ENCODE measurements at places on chromosomes 2 and 18.

- no peak for DNase-seq
These were observed 32.0 kb downstream of the TCF7L1 start for GRCh38 chr2:85165088-85165690.

DNA sequence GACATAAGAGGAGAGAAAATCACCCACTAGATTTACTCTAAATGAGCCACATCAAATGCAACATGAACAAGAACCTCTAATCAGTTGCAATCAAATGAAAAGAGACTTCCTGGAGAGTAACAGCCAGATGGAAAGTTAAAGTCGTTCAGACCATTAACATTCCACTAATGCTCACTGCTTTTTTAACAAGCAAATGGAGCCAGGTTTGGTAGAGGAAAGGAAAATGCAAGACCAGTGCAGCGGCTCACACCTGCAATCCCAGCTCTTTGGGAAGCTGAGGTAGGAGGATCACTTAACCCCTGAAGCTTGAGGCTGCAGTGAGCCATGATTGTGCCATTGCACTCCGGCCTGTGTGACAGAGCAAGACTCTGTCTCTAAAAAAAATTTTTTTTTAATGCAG, 48.5 kb downstream of the CACNB4 start:
- DNase-seq: no peak

DNA sequence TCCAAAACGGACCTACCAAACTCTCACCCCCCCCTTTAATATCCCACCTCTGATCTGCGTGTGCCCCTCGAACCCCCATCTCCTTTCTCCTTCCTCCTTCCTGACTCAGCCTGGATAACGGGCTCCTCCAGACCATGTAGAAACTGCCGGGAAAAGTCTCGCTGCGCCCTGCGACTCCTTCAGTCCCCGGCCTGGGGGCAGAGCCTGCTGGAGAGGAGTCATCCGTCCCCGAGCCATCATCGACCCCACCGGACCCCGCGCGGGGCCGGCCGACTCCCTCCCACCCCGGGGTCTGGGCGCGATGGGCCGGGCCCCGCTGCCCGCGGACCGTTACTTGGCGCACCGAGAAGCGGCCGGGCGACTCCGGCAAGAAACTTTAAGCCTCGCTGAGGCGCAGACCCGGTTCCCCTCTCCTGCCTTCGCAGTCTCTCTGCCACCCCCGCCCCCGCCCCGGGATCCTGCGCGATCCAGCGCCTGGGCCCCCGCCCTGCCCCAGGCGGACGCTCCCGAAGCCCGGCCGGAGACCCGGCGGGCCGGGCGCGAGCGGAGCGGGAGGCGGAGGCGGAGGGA, 3.4 kb downstream of the ZEB2 start:
- DNase-seq: no peak

GRCh38 chr2:148764815-148765214, 110.2 kb upstream of the KIF5C start:
- no peak for DNase-seq

DNA sequence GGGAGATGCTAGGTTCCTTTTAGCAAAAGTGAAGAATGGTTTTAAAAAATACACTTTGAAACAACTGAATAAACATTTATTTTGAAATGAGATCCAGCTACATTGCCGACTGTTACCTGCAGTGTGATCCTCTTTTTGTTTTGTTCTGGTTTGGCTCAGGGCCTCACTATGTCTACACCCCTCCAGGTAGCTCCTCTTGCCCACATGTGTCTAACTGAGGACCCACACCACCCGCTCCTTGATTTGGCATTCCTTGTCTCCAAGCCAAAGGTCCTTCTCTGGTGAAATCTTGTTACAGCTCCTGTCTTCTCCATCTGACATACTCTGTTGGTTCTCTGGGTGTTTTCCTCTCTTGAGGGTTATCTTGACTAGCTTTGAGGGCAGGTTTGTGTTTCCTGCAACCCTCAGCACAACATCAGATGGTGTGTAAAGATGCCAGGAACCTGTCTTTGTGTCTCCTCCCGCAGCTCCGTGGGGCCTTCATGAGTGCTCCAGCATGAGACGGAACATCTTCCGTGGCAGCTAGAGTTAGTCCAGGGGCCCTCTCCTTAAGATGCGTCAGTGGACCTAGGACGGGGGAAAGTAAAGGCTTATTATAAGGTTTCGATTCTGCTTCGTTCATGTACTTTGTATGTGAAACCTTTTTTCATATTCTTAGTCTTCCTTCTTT, 32.1 kb downstream of the MAP4K4 start:
- no peak for DNase-seq

DNA sequence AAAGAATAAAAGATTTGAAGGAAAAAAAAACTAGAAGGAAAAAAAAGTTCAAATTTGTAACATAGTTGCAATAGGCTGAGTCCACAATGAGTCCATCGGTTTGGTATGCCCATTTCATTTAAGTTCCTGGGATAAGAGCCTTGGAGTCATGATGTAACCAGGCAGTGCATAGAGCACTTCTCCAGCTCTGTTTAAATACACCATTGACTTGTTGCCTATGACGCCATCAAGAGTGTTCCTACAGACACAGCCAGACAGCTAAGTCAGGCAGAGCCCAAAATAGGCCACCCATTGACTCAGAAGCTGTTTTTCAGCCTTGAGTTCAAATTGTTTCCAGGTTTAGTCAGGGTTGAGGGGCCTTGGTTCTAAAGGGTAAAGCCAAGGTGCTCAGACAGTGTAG, 44.9 kb downstream of the SOCS6 start:
- DNase-seq: no peak

- DNase-seq: no peak
These were observed 17.7 kb downstream of the MAP2 start for GRCh38 chr2:209441541-209441940.

DNA sequence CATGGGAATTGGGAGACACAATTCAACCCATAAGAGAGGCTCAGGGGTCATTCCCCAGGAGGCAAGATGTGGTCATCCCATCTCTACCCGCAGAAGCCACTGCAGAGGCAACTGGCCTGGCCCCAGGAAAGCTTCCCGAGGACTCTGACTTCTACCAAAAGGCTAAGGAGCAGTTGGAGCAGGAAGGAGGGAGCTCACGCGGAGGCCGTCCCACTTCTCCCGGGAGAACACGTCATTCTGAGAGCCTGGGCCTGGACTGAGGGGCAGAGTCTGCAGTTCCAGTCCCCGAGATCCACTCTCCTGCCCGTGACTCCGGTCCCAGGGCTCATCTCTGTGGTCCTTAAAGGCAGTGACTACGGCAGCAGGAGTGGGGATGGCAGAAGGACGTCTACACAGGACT, 69.0 kb upstream of the TAF1B start:
- no peak for DNase-seq

- DNase-seq: no peak
These were observed 187.5 kb upstream of the MC4R start for GRCh38 chr18:60560071-60560470.

DNA sequence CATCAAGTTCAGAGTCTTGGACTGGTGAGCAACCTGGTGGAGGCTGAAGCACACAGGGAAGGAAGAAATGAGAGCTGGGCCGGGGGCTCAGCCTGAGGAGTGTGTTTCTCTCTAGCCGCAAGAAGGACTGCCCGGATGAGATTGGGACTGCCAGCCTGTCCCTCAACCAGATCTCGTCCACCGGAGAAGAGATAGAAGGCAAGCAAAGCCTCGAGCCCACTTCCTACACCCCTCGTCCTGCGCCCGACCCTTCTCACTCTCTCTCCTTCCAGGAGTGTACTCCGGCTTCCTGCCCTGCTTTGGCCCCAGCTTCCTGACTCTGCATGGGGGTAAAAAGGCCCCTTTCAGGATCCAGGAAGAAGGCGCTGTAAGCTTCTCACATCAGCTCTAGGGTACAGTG, 26.2 kb downstream of the FER1L5 start:
- no peak for DNase-seq

- DNase-seq: no peak
These were observed 227.5 kb downstream of the MTX2 start for GRCh38 chr2:176496761-176497160.

DNA sequence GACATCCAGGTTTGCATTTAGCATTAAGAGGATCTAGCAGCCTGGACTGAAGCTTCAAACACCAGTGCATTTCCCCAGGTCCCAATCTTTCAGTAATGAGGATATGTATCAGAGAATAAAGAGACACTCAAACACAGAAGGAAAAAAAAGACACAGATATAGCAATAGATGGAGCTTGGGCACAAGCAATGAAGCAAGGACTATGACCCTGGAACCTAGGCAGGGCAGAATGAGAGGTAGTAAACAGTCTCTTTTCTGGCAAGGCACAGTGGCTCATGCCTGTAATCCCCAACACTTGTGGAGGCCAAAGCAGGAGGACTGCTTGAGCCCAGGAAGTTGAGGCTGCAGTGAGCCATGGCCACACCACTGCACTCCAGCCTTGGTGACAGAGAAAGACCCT, 80.7 kb upstream of the HNRNPA3 start:
- no peak for DNase-seq

DNA sequence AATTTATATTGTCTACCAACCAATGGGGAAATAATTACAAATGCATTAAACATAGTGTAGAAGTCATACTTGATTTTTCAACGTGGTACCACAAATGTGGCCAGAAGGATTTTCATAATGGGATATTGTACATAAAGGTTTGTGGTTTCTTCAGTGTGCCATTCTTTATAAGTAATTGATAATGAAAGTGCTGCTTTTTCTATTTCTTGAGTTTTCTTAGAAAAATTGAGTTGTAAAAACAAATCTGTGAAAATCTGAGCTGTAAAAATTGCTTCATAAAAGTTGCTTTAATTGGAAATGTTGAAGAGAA, 103.6 kb downstream of the KYNU start:
- DNase-seq: no peak

DNA sequence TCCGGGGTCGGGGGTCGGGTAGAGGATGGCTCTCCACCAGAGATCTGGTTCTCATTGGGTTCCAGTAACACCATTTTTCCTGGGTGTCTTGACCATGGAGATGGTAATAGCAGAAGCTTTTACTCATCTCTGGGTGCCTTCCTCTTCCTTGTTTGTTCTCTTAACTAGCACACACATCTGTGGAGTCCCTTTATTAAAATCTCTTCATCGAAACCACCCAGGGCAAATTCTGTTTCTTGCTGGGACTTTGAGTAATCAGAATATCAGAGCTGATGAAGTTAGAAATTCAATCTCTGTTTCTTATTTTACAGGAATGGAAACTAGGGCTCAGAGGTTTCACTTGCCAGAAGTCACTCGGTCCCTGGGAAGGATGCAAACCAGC, 15.0 kb upstream of the TRIB2 start:
- DNase-seq: no peak

DNA sequence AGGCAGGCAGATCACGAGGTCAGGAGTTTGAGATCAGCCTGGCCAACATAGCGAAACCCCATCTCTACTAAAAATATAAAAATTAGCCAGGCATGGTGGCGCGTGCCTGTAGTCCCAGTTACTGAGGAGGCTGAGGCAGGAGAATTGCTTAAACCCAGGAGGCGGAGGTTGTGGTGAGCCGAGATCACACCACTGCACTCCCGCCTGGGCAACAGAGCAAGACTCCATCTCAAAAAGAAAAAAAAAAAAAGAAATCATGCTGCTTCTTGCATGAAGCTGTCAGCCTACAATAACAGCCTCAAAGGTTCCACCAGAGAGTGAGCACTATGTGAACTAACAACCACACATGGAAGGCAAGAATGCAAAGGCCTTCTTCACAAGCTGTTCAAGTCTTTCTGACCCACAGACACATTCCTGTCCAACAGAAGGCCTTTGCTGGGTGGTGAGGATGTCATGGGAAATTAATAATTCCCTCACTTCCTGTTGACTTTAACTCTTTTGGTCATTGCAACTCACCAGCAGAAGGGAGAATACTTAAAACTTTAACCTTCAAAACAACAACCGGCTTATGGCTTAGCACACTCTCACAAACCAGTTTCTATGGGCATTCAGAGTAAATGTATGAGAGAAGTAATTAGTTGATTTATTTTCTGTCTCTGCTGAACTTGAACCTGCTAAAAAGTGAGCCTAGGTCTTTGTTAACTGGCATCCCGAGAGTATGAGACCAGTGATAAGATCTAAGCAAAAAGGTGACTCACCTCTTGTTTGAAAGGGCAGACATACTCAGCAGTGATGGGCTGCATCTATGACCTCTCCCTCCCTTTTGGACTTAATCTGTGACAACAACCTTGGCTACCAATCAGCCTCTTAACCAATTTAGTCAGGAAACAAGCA, 11.8 kb downstream of the PLEKHM3 start:
- no peak for DNase-seq

- no peak for DNase-seq
These were observed 129.7 kb downstream of the LAMA3 start for GRCh38 chr18:23819001-23819400.

- no peak for DNase-seq
These were observed 225.9 kb downstream of the MEIS1 start for GRCh38 chr2:66660804-66661203.

DNA sequence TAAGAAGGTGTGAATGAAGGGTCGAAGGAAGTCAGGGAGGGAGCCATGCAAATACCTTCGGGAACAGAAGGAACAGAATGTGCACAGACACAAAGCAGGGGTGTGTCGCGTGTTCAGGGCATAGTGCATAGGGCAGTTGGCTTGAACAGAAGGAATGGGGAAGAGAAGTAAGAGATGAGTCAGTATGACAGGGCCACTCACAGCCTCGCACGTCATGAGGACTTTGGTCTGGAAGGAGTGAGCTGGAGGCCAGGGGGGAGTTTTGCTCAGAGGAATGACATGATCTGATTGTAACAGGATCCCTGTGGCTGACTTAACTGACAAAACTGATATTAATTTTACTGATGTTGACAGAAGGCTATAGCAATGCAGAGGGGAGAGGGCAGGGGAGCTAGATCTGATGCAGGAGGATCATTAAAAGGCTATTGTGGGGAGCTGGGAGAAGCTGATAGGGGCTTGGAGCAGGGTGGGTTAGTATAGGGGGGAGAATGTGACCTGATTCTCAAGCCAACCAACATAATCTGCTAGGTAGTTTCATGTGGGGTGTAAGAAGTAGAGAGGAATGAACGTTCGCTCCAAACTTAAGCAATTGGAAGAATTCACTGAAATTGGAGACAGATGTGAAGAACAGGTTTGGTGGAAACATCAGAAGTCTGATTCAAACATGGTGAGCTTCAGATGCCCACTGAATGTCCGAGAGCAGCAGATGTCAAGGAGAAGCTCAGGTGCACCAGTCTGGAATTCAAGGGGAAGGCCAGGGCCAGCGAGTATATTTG, 60.4 kb upstream of the COPS8 start:
- DNase-seq: no peak

DNA sequence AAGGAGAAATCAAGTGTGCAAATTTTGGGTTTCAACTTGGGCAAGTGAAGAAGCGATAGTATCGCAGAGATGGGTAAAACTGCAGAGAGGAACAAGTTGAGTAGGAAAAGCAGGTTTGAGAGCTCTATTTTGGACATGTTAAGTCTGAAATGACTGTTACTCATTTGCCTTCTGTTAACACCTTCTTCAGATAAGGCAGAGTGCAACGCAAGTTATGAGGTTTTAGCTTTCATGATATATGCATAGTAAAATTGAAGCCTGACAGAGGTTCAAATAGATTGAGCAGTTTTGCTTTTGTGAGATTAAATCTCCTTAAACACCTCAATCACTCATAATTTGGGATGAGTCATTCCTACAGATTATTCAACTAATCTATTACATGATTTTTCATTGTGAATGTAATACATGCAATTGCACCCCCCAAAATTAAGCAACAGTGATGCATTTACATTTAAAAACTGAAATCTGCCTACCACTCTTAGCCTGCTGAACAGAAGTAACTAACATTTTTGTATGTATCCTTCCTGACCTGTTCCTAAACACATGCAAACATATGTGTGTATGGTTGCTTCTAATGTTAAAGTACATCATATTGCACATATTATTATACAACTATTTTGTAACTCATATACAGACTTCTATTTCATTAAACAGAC, 575.4 kb downstream of the ARHGAP15 start:
- DNase-seq: no peak

Data from GM19239 (cell line).